ENCODE measurements at places on chromosomes 1 and 21.

DNA sequence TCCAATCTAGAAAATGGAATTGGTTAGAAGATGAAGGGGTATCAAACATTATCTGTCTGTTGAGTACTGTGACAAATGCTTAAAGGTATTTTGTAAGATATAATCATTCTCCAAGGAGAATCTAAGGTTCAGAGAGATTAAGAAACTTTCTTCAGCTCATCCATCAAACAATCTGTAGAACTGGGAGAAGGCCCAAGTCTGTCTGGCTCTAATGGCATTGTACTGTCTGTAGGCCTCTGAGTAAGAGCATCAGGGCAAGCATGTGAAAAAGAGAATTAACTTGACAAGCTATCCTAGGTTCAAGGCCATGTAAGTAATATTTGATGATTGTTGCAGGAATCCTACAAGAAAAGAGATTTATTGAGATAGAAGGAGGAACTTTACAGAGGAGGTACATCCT is 5.3 kb upstream of the FGGY start:
- no peak for DNase-seq

- no peak for DNase-seq
These were observed 72.9 kb upstream of the SLC2A1 start for GRCh38 chr1:43031316-43032203.

GRCh38 chr1:198486903-198487302 is 53.6 kb downstream of the ATP6V1G3 start:
- no peak for DNase-seq

GRCh38 chr1:233572896-233573295 is 41.0 kb upstream of the KCNK1 start:
- DNase-seq: no peak

DNA sequence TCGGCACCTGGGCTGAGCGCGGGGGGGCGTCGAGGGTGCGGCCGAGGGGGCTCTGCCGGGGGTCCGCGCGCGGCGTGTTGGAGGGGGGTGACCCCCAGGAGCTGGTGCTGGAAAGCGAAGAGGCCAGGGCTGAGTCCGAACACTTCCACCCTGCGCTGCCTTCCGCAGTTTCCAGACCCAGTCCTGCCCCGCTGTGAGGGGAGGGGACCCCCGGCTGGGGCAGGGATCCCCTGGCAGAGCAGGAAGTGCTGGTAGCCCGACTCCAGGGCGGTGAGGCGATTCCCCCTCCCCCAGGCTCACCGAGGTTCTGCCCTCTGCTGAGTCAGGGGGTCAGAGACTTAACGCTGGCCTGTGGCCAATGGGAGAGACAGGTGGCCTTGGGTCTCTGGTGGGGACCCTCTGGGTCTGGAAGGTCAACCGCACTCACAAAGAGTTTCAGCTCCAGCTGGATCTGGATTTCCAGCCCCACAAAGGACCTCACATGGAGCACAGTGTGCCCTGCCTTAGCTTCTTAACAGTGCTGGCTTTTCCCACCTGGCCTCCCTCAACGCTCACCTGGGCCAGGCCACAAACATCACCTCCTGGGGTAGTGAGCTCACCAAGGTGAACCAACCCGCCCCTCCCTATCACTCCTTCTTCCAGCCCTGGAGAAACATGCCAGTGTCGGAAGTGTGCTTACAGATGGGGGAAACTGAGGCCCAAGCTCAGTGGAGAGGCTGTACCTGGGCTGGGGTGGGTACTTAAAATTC is 39.8 kb upstream of the SYNC start:
- DNase-seq: no peak

GRCh38 chr1:226873771-226874578 is 3.6 kb downstream of the PSEN2 start:
- DNase-seq: no peak

DNA sequence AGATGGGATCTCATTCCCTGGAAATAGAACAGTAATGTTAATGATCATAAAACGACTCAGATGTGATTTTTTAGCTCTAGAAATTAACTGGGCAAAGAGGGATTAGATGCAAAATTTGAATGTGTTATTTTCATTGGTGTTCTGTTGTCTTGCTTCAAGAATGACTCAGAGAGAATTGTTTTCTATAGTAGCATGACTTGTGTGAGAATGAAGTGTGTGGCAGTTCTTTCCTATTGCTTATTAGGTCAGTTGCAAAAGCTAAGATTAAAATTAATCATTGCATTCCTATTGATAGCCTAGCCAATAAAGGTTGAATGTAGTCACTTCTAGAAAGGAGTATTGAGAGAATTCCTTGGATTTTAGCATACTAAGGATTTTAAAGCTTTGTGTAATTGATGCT is 22.9 kb downstream of the SPEN start:
- DNase-seq: no peak

DNA sequence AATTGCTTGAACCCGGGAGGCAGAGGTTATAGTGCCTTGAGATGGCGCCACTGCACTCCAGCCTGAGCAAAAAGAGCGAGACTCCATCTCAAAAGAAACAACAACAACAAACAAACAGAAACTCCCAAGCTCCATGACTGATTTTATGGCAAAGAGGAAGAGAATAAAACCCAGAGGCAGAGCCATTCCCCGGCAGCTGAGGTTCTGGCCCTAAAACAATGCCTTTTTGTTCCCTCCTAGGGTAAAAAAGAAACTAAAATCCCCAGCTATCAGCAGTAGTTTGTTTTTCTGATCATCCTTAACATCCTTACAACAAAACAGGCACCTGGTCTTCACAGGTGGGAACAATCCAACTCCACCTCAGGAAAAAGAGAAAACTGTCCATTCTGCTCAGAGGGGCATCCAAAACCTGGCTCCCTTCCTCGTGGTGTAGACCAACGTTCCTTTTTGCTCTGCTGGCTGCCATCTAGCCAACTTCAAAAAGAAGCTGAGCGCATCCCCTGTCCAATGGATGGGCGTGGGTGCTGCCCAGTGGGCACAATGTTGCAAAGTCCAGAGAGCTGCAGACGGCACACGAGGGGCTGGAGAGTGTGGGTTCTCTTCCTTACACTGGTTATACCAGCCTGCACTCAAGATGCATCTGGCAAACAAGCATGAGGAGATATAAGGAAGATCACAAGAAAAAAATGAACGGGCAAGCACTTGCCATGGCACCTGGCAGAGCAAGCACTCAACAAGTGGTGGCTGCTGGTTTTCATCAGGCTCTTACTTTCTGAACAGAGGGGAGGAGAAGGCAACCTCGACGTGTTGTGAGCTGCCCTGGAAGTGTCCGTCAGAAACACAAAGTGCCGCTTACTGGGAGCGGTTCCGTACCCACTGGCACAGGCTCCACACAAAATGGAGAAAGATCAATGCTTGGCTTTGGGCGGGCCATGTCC is 54.7 kb downstream of the SLC66A1 start:
- no peak for DNase-seq

GRCh38 chr1:169326956-169327268 is 40.7 kb downstream of the NME7 start:
- DNase-seq: no peak

GRCh38 chr1:180151508-180151907 is 3.2 kb upstream of the QSOX1 start:
- no peak for DNase-seq

DNA sequence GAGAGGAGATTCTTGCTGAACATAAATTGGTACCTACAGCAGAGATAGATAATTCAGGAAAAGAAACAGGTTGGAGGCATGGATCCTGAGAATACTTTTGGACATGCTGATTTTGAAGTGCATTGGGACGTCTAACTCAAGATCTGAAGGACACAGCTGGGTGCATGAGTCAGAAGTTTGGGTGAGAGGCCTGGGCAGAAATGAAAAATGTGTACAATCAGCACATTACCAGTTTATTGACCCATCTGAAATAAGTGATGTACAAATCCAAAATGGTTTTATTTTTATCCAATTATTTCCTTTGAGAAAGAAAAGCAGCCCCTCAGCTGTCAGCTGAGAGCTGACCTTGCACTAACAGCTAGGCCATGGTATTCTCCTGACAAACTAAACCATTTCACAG is 975.2 kb upstream of the B3GALT2 start:
- DNase-seq: no peak

DNA sequence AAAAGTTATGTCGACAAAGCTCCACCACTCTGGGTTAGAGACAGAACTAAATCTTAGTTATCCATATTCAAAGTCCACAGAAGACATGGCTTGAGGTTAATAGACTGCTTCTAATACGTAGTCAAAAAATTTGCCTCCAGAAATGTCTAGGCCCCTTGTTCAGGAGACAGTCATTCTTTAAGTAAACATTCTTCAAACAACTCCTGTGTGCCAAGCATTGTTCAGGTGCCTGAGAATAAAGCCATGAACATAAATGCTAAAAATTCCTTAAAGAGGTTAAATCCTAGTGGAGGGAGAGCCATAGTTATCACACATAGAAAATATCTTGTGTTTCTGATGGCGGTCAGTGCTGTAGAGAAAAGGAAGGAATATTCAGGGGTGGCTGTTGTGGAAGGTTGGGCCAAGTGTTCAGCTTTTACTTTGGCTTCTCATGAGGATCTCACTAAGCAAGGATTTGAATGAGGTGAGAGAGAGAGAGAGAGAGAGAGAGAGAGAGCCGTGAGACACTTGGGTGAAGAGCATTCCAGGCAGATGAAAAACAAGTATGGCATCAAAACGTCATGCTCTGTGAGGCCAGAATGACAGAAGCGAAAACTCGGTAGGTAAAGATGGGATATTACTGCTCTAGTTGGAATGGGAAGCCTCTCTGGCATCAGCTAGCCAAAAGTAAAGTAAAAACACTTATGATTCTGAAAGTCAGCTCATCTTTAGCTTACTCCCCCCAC is 187.1 kb downstream of the GREM2 start:
- DNase-seq: no peak

GRCh38 chr1:208013210-208013609 is 102.3 kb upstream of the CD34 start:
- no peak for DNase-seq

- DNase-seq: no peak
These were observed 177.2 kb upstream of the RUNX1 start for GRCh38 chr21:35226328-35226727.

GRCh38 chr1:202638019-202638700 is 72.1 kb downstream of the SYT2 start:
- no peak for DNase-seq

All from CD4-positive, alpha-beta T cell treated with Interleukin-15 for 4 hours (primary cell).